ENCODE measurements at places on chromosomes 7 and 10.
A peak's percentile ranks its signal among the peaks of the same experiment; 100 is the strongest.

- DNase-seq, result no peak
These were observed 280.0 kb downstream of the CACNA2D1 start for GRCh38 chr7:82163586-82163985.

GRCh38 chr10:90112681-90113080, 411.3 kb downstream of the KIF20B start:
- DNase-seq, result no peak

DNA sequence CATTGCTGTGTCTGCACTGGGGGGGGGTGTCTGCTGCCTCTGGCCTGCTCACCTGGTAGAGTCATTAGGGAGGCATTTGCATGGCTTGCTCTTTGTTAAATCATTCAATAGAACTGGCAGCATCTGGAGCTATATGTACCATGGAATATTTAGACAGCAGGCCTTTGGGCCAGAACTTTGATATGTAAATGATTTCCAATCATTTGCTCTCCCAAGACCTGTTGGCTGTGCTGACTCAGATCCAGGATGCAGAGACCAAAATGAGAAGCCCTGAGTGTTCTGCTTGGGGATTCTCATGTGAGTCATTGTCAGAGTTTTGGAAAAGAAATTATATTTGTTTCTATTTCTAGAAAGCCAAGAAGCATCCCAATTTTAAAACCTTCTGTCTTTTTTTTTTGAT, 257.6 kb upstream of the IGFBP3 start:
- no peak for DNase-seq

GRCh38 chr10:74035303-74035702, 37.4 kb downstream of the VCL start:
- peak; percentile 67 for DNase-seq

GRCh38 chr7:151674161-151674920, 154.6 kb upstream of the RHEB start:
- no peak for DNase-seq

- DNase-seq, result no peak
These were observed 8.6 kb downstream of the FAM241B start for GRCh38 chr10:69638642-69639041.

- no peak for DNase-seq
These were observed 515.9 kb downstream of the PARD3 start for GRCh38 chr10:34299105-34299611.

DNA sequence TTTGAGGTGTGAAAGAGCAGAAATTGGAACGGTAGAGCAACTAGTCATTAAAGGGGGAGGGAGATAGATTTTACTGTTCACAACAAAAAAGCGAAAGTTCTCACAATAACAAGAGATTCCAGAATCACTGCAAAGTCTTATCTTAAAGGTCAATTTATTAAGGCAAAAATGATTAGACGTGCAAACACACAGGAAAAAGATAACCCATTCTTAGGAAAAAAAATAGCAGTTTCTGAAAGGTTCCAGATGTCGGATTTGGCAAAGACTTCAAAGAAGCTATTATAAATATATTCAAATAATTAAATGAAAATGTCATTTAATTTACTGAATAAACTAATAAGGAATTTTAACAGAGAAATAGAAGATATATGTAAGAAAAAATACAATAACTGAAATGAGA, 70.8 kb upstream of the GNAI1 start:
- no peak for DNase-seq

DNA sequence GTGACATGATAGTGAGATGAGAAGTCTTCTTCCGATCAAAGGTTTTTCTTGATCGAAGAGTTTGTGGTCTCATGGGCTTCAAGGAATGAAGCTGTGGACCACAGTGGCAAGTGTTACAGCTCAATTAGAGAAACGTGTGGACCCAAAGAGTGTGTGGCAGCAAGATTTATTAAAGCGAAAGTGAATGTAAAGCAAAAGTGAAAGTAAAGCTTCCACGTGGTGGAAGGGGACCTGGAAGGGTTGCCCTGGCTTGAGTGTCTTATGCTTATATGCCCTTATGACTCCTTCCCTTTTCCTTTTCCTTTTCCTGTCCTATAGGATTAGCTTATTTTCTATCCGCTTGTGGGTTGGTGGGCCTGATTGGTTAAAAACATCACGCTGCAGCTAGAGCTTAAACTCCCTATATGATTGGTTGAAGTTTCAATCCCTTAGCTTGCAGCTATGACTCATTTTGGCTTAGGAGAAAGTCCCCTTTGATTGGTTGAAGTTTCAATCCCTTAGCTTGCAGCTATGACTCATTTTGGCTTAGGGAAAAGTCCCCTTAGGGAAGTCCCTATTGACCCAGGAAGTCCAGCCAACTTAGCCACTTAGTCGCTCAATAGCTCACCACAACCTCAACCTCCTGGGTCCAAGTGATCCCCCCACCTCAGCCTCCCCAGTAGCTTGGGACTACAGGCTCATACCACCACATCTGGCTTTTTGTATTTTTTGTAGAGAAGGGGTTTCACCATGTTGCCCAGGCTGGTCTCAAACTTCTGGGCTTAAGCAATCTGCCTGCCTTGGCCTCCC, 34.7 kb downstream of the MRPS24 start:
- peak; percentile 90 for DNase-seq

Data from OCI-M1 (cell line).